ENCODE measurements at places on chromosomes 3 and 15.

DNA sequence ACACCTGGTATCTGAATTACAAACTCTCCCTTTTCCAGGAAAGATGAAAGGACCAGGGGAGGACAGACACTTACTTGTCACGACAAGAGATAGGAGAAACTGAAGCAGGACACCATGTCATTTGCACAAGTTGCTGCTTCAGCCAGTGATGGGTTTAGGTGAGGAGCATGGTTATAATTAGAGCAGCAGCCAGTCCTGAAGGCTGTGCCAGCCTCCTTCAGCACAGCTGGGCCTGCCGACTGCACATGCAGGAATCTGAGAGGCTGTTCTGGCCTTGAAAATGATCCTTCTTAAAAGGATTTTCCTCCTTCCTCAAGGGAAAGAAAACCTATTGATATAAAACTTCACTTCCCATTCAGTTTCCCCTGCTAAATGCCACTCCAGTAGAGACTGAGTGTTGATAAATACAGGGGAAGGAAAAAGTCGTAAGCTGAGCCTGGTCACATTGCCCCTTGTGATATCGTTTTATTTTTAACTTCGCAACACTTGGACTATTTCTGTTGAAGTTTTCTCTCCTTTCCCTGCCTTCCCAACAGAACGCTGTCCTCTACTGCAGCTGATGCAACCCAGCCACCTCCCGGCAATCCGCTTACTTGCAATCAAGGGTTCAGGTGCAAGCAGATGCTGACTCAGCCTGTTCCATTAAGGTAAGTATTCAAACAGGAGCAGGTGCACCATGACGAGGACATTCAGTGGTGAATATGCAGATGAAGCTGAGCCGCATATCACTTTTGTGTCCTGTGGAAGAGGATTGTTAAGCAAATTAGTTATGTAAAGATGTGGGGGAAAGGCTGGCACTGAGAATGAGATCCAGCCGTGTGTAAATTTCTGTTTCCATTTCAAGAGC lies at the start of gene FBXO40:
Gene FBXO40, plus strand, starts transcription at position 524 of the 847 bp plus-strand sequence. CDS start 27,197 bp downstream, outside the sequence.
- no peak for DNase-seq

DNA sequence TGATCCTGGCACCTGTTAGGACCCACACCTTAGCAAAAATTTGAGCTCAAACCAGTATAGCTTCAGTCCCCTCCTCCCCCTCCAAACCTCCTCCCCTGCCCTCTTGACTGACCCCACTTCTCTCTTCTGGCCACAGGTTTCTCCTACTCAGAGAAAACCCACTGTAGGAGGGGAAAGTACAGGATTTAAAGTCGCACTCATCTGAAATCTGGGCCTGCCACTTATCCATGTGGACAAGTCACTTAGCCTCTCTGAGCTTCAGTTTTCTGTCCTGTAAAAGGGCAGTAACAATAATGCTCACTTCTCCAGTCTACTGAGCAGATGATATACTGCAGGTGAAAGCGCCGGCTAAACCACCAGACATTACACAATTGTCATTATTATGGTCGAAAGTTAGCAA lies 142.7 kb downstream of the MEGF11 start:
- no peak for DNase-seq

DNA sequence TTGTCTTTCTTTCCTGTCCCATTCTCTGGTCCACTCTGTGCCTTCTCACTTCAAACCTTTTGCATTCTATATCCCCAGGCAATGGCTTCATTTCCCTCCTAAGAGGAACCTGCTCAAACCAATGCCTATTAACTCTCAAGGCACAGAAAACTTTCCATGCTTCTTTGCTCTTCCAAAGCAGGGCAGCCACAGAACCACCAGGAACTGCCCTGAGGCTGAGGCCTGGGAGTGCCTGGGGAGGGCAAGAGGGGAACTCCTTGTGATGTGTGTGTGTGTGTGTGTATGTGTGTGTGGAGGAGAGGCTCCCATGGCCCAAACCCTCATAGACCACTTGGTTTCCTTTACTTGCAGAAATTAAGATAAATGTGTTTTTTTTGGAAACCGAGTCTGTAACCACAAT lies 14.1 kb upstream of the PGPEP1L start:
- no peak for DNase-seq

- no peak for DNase-seq
Measured at GRCh38 chr15:51051776-51052175, 42.9 kb downstream of the TNFAIP8L3 start.

DNA sequence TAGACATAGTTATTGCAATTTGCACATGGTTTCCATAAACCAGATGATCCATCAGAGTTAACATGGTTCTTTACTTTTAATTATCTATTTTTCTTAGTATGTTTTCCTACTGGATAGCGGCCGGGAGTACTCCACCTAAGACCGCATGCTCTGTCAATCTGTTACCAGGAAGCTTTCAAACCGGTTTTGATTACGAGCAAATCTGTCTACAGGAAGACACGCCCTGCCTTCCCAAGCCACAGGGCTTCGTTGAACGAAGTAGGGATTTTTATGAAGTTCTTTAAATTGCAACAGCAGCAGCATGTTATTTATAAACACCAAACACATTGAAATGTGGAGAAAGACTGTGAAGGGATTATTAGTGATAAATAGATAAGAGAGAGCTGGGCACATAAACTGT lies 283.3 kb upstream of the ROBO2 start:
- no peak for DNase-seq

DNA sequence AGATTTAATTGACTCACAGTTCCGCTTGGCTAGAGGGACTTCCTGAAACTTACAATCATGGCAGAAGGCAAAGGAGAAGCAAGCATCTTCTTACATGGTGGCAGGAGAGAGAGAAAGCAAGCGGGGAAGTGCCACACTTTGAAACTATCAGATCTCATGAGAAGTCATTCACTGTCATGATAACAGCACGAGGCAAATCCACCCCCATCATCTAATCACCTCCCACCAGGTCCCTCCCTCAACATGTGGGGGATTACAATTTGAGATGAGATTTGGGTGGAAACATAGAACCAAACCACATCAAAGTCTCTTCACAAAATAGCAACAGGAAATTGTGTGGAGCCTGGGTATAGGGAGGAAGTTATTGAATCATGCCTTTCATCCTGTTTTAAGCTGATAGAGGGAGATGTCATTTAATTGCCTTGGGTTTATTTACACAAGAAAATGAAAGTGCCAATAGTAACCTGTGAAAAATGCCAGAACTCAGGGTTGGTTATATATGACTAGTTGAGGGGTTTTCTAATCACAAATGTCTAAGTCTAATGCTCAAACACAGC lies 624.8 kb upstream of the LMCD1 start:
- peak; percentile 37 for DNase-seq

DNA sequence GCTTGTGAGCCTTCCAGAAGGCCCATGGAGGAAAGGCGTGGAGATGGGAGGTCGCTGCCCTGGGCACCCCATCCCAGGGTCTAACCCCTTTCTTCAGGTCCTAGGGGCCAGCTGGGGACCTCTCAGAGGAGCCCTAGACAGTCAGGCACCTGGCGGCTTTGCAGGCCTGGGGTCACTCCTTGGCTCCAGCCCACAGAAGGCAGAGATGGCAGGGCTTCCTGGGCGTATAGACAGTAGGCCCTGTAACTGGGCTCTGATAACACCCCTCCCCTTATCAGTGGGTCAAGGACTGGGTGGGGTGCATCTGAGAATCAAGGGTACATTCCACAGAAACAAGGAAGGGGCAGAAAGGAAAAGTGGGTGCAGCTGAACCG lies 16.7 kb downstream of the ZDHHC19 start:
- DNase-seq = no peak

- no peak for DNase-seq
Measured at GRCh38 chr3:45551214-45552010, 43.1 kb upstream of the LIMD1 start.

DNA sequence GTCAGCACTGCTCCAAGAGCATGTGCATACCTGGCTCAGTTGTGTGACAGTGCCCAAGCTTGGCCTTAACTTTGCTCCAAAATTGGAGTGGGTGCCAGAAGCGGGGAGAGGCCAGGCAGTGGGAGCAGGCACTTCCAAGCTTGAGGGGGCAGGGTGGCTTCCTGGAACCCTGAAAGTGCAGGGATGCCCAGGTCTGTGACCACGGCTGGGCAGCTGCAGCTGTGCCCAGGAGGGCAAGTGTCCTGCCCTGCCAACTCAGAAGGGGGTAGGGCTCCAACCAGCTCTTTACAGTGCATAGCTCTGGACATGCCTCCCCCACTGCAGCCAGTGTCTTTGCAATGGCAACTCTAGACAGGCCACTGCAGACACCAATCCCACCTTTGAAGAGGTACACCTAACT lies 478.6 kb downstream of the OTOL1 start:
- DNase-seq = no peak

GRCh38 chr3:127455541-127456450 lies 134.7 kb downstream of the TPRA1 start:
- no peak for DNase-seq

- no peak for DNase-seq
Measured at GRCh38 chr15:33910741-33911140, 57.6 kb upstream of the CHRM5 start.

DNA sequence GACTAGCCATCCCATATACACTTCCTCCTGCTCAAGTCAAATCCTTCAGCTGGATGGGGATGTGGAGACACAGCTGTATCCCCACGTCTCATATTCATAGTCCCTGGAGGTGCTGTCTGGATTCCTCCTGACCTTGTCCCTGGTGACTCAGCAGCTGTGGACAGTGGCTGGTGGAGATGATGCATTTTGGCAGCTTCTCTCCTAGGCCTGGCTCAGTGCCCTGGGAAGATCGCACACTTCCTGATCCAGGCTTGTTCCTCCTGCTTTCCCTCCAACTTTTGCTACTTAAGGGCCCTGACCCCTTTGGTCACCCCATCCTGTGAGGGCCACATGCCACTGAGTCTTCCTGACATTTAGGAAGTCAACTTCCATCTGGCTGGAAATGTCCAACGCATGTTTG lies 44.4 kb downstream of the ADAMTSL3 start:
- no peak for DNase-seq

DNA sequence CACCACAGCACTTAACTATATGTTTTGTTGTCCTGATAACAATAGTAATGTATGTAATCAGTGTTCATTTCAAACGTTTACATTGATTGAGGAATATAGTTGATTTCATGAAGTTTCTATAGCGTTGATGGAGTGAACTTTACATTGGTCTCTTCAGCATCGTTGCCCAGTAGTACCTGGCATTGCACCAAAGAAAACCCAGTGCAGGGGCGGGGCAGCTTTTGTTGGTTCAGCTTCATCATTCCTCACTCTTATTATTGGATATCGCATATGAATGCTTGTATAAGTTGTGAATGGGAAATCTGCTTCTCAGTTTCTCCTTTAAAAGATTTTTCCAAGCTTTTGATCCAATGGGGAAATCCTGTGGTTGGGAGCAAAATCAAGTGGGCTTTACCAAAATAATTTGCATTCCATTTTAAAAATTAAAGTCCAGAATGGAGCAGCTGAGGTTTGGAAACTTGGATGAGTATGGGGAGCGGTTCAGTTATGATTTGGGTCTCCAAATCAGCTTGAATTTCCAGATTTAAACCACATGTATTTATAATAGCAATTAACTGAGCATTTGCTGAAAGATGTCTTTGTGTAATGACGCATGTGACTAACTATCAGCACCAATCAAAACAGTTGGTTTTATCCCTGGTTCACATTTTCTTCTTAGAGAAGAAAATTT lies 213.7 kb downstream of the ALCAM start:
- no peak for DNase-seq

- DNase-seq = peak; percentile 62
Measured at GRCh38 chr3:46812237-46812791, 50.9 kb downstream of the MYL3 start.

- DNase-seq = no peak
Measured at GRCh38 chr3:54940971-54941370, 13.1 kb upstream of the LRTM1 start.
